Effector CD8-positive, alpha-beta T cell (primary cell): ENCODE measurements at places on chromosomes 1 and 21.

GRCh38 chr1:181557313-181557712 lies 74.0 kb downstream of the CACNA1E start:
- DNase-seq: no peak

GRCh38 chr21:19475525-19475924 lies 1071.9 kb upstream of the TMPRSS15 start:
- DNase-seq: no peak

- no peak for DNase-seq
These were observed 76.1 kb upstream of the RGS2 start for GRCh38 chr1:192732787-192733186.

DNA sequence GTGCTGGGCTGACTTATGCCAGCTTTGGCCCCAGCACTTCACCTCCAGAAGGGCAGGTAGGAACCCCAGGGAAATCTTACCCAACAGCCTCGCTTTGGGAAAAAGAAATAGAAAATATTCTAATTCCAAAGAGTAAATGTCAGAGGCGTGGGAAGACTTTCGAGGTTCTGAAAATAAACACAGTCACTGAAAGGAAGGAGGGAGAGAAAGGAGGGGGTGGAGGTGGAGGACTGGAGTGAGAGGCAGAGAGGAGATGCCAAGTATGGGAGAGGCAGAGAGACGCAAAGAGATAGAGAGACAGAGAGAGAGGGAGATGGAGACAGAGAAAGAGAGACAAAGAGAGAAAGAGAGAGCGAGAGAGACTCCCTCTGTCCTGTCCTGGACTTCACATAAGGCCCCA lies 395.0 kb downstream of the PTPRU start:
- DNase-seq: no peak

- DNase-seq: peak; percentile 50
These were observed 74.1 kb downstream of the CD46 start for GRCh38 chr1:207825719-207826556.

- no peak for DNase-seq
These were observed 12.7 kb upstream of the HMGCL start for GRCh38 chr1:23837908-23838307.

GRCh38 chr1:27455139-27455811 lies 34.7 kb downstream of the WASF2 start:
- no peak for DNase-seq

DNA sequence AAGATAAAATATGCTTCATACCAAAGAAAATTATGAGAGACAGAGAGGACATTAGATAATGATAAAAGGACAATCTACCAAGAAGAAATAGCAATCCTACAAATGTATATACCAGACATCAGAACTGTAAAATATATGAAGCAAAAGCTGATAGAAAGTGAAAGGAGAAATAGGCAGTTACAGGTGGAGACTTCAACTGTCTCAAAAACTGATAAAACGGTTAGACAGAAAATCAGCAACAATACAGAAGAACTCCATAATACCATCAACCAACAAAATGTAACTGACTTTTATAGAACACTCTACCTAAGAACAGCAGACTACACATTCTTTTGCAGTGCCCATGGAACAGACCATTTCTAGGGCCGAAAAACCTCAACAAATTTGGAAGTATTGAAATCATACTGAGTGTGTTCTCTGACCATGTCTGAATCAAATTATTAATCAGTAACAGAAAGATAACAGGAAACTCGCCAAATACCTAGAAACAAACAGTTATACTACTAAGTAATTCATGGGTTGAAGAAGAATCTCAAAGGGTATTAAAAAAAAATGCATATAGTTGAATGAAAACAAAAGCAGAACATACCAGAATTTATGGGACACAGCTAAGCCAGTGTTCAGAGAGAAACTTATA lies 132.1 kb downstream of the RPS6KC1 start:
- no peak for DNase-seq

- DNase-seq: no peak
These were observed 17.2 kb downstream of the DRAXIN start for GRCh38 chr1:11708554-11709350.

DNA sequence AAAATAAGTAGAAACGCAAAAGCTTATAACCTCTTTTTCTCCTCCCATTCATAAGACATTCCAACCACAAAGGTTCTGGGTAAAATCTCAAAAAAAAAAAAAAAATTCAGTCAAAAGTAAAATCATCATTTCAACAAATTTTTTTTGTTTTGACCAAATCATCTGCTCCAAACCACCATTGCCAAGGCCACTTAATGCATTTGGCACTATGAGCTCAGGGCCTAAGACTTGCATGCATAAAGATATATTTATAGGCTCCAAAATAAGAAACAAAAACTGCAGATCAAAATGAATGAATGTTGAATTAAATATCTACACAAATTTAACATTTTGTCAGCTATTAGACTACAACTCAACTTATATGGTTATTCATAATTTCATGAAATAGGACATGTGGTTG lies 331.1 kb upstream of the NFIA start:
- no peak for DNase-seq

DNA sequence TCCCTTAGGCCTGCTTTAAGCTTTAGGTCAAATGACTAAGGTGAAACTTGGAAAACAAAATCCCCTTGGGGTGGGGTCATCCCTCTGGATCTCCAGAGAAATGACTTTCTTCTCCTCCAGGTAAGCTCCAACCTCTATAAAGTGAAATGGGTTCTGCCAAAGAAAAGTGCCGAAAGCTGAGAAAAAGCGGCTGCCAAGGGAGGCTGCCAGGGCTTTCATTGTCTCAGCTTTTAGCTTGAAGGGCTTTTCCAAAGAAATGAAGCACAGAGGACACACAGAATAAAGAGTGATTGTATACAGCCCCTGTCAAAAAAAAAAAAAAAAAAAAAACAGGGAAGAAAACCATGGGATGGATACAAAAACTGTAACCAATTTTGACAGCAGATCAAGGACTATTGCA lies 126.9 kb downstream of the TGFBR3 start:
- DNase-seq: no peak

DNA sequence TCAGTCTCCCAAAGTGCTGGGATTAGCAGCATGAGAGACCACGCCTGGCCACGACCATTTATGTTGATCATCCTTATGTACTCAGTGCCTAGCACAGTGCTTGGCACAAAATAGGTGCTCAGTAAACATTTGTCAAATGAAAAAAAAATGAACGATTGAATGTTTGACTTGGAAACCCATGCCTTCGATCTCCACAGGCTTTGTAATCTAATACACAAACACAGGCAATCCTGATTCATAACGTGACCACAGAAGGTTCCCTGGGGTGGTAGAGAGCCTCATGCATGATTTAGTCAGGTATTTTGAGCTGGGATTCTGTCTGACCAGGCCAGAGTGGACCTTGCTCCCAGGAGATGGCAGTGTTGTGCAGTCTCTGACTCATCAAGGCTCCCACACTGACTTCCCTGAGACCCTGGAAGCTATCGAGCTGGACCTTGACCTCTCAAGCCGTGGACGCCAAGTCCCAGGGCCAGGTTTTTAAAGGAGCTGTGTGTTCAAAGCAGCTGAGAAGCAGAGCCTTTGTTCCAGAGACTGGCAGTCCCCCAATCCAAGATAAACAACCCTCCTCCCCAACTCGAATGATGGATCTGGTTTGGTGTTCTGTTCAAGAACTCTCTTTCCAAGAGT lies 81.1 kb downstream of the PGM1 start:
- DNase-seq: no peak

GRCh38 chr1:150162862-150163706 lies 13.4 kb downstream of the PLEKHO1 start:
- no peak for DNase-seq

- DNase-seq: no peak
These were observed 42.7 kb upstream of the GLIS1 start for GRCh38 chr1:53781654-53782053.

GRCh38 chr1:238485057-238485911 lies 594.6 kb upstream of the ZP4 start:
- no peak for DNase-seq

DNA sequence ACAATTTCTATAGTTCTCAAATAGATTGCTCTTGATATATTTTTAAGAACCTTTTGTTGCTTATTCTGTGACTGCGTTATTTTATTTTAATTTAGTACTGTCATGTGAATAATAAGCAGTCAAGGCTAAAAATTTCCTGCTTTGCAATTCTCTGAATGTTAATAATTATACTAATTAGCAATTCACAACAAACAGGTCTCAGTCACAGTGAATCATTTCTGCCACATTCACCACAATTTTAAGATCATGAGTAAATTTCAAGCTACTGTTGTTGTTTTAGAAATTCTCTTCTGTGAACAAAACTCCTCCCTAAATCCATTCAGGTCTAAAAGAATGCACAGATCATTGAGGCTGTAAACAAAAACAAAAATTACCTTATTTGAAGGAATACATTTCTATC lies 339.6 kb upstream of the DPYD start:
- no peak for DNase-seq

- DNase-seq: no peak
These were observed 1554.8 kb downstream of the KCNT2 start for GRCh38 chr1:195053478-195053877.

DNA sequence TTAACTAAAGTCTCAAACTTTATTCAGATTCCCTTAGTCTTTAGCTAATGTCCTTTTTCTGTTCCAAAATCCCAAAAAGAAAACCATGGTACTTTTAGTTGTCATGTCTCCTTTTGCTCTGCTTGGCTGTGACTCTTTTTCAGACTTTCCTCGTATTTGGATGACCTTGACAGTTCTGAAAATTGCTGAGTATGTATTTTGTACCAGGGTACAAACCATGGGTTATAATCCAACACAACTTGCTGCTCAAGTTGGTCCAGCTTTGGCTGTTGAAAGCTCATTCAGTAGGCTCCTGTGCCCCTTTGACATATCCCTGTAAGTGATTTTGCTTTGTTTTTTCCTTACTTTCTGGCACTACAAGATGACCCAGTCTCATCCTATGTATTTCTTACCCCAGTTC lies 51.7 kb downstream of the PALMD start:
- no peak for DNase-seq

DNA sequence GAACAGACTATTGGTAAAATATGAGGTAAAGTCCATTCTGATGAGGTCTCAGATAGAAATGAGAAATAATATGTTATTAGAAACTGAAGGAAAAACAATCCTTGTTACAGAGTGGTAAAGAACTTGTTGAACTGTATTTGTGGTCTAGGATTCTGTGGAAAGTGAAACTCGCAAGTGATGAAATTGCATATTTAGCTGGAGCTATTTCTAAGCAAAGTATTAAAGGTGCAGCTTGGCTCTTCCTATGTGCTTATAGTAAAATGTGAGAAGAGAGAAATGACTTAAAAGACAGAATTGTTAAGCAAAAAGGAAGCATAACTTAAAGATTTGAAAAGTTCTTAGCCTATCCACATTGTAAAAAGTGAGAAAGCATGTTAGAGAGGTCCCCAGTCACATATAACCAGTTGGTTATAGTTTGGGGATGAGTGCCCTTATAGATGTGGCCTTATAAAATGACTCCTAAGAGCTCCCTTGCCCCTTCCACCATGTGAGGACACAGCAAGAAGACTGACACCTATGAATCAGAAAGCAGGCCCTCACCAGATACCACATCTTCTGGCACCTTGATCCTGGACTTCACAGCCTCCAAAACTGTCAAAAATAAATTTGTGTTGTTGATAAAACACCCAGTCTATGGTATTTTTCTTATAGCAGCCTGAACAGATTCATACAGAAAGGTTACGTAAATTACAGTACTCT lies 24.8 kb downstream of the PHTF1 start:
- no peak for DNase-seq

GRCh38 chr1:205936846-205937586 lies 6.2 kb downstream of the SLC26A9 start:
- no peak for DNase-seq

DNA sequence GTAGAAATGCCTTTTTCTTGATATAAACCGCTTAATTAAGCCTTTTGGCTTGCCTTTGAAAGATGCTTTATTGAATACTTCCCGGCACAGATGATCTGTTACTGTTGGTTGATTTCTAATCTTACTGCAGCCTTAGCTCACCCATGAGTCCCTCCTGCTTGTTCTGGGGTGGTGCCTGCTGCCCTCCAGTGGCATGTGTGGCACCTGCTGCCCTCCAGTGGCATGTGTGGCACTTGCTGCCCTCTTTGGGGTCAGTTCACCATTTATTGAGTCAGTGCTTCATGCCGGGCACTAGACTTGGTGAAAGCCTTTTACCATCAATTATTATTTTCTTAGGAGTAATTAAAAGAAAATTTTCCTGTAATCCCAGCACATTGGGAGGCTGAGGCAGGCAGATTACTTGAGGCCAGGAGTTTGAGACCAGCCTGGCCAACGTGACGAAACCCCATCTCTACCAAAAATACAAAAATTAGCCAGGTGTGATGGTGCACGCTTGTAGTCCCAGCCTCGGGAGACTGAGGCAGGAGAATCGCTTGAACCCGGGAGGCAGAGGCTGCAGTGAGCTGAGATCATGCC lies 54.3 kb downstream of the ADARB1 start:
- DNase-seq: peak; percentile 61

DNA sequence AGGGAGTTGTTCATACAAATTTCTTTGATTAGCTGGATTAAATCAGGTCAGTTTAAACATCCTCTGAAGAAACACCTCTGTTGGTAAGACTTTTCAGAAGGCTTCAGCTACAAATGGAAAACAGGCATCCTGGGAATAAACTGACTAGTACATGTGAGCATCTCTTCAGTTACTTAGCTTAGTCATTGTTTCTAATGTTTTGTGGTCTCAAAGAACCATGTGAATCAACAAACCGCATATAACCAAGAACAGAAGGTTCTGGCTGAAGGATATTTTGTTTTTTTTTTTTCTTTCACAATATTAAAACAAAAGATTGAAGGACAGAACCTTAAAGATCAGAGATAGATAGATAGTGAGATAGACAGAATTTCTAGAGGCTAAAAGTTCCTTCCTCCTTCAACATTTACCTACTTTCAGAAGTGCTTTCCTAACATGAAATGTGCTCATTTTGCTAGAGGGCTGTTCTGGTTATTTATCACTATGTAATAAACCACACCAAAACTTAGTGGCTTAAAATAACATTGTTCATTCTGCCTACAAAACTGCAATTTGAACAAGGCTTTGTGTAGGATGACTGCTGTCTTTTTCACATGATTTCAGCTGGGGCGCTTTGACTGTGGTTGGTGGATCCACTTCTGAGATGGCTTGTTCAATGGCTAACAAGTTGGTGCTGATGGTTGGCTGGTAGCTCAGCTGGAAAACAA lies 119.8 kb upstream of the PTGFR start:
- no peak for DNase-seq

DNA sequence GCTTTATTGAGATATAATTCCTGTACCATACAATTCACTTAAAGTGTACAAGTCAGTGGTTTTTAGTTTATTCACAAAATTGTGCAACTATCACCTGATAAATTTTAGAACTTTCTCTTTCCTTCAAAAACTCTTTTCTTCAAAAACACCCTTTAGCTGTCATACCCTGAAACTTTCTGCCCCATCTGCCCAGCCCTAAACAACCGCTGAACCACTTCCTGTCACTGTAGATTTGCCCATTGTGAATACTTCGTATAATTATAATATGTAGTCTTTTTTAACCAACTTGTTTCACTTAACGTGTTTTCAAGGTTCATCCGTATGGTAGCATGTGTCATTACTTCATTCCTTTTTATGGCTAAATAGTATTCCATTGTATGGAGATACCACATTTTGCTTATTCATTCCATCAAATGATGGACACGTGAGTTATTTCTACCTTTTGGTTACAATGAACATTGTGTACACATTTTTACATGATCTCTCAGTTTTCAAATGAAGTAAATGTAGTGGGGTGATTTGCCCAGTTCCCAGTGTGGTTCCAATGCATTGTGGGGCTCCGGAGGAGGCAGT lies 37.9 kb downstream of the WNT4 start:
- DNase-seq: no peak
